ENCODE measurements at places on chromosomes 7 and 10.
A peak's percentile ranks its signal among the peaks of the same experiment; 100 is the strongest.

DNA sequence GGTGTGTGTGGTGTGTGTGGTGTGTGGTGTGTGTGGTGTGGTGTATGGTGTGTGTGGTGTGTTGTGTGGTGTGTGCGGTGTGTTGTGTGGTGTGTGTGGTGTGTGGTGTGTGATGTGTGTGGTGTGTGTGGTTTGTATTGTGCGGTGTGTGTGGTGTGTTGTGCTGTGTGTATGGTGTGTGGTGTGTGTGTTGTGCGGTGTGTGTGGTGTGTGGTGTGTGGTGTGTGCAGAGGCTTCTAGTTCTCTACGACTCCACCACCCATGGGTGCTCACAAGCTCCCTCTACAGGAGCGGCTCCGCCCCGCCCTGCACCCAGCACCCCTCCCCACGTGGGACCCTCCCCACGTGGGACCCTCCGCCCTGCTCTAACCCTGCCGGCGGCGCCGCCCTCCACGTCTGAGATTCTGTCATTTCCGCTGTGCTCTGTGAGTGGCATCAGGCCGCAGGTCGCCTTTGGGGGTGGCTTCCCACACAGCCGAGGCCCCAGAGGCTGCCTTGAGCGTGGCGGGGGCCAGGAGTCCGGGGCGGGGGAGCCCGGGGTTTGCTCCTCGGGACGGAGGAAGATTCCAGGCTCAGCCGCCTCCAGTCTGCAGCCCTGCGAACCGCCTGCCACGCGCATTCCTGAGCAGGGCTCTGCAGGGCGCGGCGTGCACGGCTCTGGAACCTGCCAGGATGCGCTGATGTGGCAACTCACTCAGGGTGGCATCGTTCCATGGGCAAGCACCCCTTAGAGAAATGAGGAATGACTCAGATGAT, 37.0 kb upstream of the DNAJB6 start:
- DNase-seq, result peak; percentile 73

DNA sequence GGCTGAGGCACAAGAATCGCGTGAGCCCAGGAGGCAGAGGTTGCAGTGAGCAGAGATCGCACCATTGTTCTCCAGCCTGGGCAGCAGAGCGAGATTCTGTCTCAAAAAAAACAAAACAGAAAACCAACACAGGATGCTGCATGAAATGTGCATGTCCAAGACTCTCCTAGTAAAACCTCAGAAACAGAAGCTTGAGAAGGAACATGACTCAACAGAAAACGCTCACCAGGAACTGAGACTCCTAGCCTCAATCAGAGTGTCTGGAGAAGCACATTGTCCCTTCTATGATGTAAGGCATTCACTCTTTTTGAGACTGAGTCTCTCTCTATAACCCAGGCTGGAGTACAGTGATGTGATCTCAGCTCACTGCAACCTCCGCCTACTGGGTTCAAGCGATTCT, 168.3 kb downstream of the MYOF start:
- no peak for DNase-seq

DNA sequence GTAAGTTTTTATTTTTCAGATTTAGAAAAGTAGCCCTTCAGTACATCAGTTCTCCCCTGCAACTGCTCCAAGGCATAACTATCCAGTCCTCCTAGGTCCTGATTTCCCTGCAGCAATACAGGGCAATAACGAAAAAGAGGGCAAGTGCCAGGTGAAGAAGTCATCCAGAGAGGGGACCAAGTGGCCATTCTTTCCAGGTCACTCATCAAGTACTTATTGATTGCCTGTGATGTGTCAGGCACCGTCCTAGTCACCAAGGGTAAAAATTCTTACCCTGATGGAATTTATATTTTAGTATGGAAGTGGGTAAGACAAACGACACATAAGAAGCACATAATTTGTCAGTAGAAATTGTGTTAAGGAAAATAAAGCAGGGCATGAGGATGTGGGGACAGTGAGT, 67.1 kb upstream of the GSDME start:
- no peak for DNase-seq

- peak; percentile 76 for DNase-seq
Measured at GRCh38 chr10:119025336-119025735, 4.2 kb upstream of the NANOS1 start.

DNA sequence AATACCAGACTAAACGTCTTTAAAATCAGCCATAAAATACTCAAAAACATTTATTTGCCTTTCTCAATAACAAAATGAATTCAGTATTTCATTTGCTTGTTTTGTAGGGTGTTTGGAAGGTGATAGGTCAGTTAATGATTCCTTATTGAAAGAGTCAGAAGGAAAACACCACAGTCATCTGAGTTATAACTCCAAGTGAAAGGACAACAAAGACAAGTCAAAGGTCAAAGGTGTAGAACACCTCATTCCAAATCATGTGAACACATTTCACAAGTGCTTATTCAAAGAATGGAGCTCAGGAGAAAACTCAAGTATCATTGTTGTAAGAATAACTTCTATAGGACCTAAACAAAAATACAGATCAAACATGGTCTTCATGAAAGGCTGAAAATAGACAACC, 318.6 kb upstream of the PHF14 start:
- no peak for DNase-seq

GRCh38 chr10:11231285-11231684, 213.6 kb downstream of the CELF2 start:
- no peak for DNase-seq

DNA sequence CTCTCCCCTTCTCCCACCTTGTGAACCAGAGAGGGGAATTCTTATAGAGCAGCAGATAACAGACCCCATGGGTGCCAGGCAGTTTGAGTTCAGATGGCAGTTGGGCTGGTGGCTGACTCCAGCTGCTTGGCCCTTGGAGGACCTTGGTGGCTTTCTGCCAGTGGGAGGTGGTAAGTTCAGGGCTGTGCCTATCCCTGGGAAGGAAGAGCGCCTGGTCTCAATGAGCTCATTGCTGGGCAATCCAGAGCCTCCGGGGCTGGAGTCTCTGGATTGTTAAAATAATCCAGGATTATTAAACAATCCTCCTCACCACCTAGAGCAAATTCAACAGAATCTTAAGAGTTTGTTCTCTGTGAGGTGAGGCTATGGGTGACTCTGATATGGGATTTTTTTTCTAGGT, 105.2 kb downstream of the FANK1 start:
- DNase-seq, result no peak

DNA sequence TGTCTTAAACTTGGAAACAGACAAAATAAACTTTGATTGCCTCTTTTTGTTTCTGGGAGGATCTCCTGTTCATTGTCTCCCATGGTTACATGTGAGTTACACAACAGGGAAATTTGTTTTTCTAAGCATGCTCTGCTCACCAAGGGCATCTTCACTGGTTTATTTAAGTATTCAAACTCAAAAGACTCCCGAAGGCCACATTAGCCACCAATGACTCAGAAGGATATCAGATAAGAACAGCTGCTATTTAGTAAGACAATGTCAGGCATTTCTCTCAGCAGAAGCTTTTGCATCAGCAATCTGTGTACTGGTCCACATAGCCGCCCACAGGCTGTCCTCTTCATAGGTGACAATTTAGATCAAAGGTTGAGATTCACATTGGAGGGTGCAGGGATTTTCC, 19.3 kb downstream of the OR6B1 start:
- DNase-seq, result no peak

GRCh38 chr7:71595176-71595575, 463.2 kb downstream of the GALNT17 start:
- no peak for DNase-seq

- DNase-seq, result no peak
Measured at GRCh38 chr7:1978656-1979590, 253.8 kb downstream of the MAD1L1 start.

DNA sequence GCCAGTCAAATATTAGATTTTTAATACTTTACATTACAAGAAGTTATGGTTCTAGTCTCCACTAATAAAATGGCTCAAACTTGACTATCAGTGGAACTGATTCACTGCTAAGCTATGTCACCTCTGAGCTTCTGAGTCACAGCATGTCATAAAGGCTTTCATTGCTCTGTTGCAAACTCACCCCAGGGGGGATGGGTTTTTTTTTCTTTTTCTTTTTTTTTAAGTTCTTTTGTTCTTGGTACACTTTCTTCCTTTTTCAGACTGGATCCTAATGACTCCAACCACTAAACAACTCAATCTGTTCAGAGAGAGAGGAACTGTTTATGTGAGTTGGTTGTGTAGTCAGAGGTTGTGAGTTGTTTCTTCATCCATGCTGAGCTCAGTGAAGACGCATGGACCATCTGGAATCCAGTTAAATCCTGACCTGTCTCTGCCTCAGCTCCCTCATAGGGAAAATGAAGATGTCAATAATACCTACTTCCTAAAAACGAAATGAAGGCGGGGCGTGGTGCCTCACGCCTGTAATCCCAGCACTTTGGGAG, 11.0 kb downstream of the MYOF start:
- DNase-seq, result peak; percentile 76

DNA sequence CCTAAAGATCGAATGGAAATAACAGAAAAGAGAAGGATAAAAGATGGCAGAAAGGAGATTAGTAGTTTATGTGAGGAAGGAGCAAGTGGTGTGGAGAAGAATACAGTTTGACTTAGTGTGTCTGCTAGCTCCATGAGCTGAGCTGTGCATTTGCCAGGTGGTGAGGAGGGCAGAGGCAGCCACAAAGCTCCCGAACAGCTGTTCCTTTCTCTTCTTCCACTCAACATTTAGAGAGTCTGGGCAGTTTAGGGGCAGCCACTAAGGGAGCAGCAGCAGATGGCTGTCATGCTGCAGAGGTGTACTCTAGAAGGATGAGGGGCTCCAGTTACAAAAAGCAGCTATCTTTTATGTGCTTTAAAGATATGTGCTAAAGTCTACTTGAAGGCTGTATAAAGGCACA, 674.4 kb downstream of the GRM8 start:
- no peak for DNase-seq
